ENCODE measurements at places on chromosomes 11 and 22. TPM values are rescaled to one million over a fixed set of nuclear protein-coding genes. Genes with fewer than 3 reads are reported as not detected.

DNA sequence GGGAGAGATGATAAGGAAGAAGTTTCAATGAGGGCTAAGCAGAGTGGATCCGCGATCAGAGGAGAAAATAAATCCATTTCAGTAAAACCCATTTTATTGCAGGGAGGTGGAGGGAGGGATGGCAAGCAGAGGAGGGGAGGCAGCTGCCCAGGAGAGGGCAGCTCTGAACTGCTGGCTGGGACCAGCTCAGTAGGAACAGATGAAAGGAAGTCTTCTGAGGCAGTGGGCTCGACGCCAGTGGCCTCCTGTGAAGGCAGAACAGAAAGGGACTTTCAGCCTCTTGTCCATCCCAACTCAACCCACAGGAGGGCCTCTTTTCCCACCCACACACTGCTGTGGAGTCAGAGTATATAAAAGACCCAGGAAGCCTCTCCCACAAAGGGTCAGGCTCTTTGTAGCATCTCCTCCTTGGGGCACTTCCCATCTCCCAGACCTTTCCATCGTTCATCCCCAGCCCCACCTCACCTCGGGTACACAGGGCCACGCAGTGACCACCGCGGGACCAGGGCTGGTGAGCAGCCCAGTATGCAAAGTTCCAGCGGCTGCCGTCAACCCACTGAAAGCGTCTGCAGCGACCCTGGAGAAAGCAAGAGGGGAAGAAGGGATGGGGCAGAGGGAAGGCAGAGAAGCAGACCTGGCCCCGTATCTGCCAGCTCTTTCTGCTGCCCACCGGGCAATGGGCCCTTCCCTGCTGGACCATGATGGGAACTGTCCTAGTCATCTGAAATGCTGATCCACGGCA, 3.0 kb downstream of the PRG2 start:
- DNase-seq, result no peak

- DNase-seq, result no peak
Observed at GRCh38 chr22:44597616-44598015, 99.6 kb upstream of the RTL6 start.

DNA sequence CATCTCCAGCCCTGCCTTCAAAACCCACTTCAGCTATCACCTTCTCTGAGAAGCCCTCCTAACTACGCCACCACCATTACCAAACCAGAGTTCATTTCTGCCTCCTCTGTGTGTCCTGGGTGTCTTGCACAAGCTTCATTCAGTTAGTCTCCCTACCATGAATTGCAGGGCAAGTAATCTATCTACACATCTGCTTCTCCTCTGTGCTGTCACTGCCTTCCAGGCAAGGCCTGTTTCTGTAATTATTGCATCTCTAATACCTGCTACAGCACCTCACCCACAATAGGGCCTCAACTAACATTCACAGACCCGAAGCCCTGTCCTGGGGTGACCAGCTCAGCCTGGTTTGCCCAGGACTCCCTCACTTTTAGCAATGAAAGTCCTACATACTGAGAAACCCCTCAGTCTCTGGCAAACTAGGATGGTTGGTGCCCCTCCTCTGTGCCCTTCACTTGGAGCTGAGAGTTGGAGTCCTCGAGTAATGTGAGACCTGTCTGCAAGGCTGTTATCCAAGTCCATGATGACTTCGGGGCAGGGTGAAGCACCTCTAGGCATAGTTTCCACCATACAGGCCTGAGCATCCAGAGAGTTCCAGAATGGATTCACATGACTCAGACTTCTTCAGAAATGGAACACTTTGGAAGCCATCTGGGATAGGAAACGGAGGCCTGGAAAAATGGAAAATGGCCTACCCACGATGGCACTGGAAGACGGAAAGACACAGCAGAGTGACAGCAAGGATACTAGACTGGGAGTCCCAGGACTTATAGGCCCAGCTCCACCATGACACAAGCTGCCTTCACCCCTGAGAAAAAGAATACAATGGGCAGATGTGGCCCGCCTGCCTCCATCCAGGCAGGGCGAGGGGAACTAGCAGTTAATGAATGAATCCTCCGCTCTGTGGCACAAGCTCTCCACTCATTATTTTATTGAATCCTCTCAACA, 269.3 kb downstream of the BUD13 start:
- DNase-seq, result no peak

PLXNB2 gene
- total RNA-seq, result 168 TPM

FAM111B gene
- total RNA-seq, result 12.2 TPM
